AG20443 (cell line): ENCODE measurements at places on chromosomes 7 and 10.

- no peak for DNase-seq
Measured at GRCh38 chr7:71286336-71286735, 154.4 kb downstream of the GALNT17 start.

GRCh38 chr10:67978749-67979148 is 94.3 kb downstream of the SIRT1 start:
- no peak for DNase-seq

- DNase-seq = no peak
Measured at GRCh38 chr7:104458875-104459274, 130.5 kb downstream of the LHFPL3 start.

- no peak for DNase-seq
Measured at GRCh38 chr7:63029207-63029522, 969.5 kb upstream of the ZNF722 start.

GRCh38 chr10:122374859-122375678 is 561 bp downstream of the PLEKHA1 start:
- peak; percentile 83 for DNase-seq

DNA sequence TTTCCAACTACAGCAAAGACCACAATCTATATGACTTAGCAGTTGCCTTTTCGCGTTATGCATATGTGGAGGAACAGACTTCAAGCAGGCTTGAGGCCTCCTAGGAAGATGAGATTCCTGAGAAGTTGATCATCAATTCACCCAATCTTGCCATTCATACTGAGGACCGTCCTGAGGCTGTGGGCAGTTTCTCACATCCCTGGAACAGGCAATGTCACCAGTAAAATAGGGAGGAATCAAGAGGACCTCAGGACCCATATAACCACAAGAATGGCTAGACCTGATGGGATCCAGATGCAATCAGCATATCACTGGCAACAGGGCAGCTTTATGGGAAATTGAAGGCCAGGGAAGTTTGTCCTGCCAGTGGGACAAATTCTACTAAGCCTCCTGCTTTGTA is 17.3 kb downstream of the KDM7A start:
- peak; percentile 40 for DNase-seq

DNA sequence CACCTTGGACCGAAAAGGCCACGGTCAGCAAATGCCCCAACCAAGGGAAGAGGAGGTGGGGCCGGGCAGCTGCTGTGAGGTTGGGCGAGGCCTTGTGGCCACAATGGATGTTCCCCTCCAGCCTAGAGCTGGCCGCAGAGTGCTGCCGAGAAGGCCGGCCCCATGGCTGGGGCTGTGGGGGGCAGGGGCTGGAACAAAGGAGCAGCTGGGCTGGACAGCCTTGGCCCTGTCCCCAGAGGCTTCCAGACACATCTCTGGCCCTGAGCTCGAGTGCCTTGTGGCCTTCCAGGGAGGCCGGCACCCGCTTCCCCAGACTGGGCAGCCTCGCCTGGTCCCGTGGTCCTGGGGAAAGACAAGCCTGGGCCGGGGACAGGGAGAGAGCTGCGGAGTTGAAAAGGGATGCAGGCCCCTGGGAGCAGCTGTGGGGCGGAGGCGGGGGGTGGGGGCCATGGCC is 88.0 kb downstream of the PDGFA start:
- peak; percentile 58 for DNase-seq

DNA sequence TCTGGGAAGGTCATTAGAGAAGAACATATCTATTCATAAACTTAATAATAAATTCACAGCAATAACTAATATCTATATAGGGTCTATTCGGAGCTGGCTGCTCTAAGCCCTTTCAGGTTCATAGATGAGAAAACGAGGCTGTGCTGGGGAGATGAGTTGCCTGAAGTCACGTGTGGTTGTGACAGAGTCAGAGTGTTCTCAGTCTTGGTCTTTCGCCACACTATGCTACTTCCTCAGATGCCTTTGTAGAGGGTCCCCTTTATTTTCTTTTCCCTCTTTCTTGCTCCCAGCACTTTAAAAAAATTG is 43.7 kb upstream of the FAM180A start:
- DNase-seq = no peak

GRCh38 chr7:72254455-72254854 is 157.7 kb downstream of the CALN1 start:
- no peak for DNase-seq

- DNase-seq = no peak
Measured at GRCh38 chr7:84162125-84162524, 32.5 kb downstream of the SEMA3A start.

- peak; percentile 63 for DNase-seq
Measured at GRCh38 chr10:79268161-79268601, 79.1 kb upstream of the PPIF start.

DNA sequence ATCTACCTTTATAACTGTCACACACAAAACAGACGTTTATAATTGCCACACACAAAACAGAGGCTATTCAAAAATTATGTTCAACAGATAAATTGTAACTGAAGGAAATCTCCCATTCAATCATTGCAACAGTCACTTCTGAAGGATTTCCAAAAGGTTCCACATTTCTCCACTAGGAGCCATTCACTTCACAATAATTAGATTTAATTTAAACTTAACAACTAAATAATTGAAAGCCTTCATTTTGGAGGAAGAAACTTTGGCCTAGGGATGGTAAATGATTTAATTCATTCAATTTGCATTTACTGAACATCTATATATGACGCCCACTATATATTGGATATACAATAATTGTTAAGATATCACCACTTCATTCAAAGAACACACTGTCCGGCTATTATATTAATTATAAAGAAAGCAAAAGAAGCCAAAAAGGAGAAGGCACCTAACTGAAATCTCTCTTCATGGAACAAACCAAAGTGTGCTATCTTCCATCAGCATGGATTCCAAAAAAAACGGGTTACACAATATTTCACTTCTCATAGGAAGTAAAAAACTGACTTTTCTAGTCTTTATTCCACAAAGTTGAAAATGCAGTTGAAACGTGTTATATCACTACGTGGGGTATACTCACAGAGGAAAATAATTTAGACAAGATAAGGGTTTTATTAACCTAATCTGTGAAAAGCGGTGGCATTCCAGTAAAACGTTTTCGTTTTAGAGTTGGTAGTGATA is 1.7 kb downstream of the ATAD1 start:
- no peak for DNase-seq

DNA sequence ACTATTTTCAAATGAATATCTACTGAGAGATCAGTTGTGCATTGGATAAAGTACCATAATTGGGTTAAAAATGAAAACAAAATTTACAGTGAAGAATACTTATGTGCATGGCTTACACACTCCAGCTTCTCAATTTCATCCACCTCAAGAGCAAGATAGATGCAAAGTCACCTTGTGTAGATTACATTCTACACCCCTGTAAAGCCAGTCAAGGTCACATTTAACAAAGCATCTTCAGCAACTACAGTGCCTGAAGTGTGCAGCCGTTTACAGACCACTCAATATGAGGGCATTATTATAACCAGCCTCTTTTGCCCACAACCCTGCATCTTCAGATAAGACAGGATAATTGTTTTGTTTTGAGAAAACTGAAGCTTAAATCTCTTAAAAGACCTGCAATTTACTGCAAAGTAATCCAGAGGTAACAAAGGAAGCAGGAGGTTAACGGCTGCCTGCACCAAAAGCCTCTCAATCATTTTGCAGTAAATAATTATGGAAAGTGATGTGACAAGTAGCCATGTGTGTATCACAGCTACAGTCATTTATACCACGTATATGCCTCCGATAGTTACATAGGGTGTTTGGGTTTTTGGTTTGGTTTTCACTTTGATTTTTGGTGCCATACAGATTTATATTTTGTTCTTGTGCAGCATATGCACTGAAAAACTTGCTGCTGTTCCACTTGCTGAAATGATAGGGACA is 4.9 kb downstream of the PURB start:
- no peak for DNase-seq

DNA sequence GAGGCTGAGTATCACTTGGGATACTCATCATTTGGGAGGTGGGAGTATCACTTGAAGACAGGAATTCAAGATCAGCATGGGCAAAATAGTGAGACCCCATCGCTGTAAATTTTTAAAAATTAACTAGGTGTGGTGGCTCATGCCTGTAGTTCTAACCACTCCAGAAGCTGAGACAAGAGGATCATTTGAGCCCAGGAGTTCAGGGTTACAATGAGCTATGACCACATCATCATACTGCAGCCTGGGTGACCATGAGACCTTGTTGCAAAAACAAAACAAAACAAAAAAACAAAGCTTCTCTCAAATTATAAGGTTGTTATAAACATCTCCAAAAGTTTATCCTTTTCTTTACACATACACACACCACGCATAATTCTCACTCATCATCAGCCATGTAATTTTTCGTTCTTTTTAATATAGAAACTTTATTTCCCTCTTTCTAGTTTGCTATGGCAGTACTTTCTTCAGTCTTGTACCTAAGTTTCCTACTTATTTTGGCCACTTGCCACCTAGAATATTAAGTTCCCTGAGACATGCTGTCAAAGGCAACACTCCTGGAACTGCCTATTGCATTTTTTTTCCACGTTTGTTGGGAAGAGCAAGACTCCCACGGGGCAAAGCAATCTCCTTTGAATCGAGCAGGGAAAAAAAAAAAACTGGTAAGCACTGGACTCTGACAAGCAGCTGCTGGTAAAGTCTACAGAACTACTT is 37.1 kb downstream of the SKIDA1 start:
- DNase-seq = no peak

DNA sequence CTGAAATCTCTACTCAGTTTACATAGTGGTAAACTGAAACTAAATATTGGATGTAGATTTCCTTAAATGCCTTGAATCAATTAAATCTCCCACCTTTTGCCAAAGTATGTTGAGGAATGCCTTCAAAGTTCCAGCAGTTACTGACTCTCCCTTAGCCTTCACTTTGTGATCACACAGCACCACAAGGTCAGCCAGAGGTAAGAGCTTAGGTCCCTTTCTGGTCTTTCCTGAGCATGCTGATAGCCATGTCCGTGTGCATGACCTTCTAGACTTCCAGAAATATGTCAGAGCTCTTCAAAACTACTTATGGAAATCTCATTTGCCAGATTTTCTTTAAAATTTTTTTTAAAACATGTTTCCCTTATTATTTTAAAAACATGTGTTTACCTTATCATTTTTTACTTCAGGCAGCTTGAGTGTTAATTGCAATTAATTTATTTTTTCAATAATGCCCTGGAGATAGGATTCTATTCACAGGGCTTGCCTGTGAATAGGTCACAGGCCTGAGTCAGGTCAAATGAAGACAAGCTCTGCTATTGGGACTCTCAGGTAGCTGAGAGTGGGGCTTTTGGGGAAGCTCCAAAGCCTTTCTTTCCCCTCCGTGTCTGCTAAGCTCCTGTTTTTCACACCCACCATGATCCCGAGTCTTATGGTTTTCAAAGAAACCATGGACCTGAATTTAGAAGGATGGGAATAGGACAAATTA is 220.5 kb downstream of the CXCL12 start:
- DNase-seq = no peak

GRCh38 chr7:47328392-47329319 is 253.3 kb downstream of the TNS3 start:
- DNase-seq = no peak

DNA sequence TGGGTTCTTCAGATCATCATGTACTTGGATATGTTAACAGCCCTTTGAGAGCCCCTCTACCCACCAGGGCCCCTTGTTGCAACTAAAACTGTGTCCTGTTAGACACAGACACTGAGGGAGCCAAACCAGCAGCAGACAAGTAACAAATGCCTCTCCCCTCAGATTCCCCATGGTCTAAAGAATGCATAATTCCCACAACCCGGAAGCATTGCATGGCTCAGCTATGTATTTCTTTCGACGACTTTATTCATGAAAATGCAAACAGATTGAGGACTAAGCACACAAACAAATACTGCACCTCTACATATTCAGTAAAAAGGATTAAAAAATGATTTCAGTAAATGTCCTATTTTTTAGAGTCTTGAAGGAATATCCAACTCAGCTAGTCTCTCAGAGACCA is 70.1 kb upstream of the HECW1 start:
- DNase-seq = peak; percentile 24

DNA sequence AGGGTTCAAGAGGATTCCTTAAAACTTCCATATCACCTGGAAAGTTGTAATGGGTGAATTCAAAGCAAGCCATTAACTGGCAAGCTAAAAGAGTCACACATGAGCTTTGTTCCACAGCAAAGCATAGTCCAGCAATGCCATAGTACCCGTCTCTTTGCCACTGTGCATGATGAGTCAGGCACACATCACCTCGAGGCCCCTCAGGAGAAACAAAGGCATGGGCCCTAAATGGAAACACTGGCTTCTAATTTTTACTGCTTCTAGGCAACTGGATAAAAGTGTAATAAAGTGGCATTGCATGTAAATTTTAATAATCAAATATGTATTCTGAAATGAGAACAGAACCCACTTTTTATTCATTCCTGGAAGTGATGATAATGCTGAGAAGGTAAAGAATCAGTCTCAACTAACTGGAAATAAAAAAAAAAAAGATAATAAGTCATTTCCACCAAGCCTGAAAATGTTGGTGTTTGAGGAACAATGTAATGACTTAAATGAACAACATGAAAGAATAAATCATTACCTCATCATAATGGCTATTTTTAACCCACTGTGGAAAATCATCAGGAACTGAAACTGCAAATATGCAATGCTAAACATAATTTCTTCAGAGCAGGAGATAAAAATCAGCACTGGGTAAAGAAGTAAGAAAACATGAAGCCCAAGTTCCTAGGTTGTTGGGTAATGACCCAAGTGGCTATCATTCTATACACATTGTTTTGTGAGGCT is 104.9 kb downstream of the CDK6 start:
- no peak for DNase-seq

- no peak for DNase-seq
Measured at GRCh38 chr10:121425623-121426022, 172.6 kb downstream of the FGFR2 start.

DNA sequence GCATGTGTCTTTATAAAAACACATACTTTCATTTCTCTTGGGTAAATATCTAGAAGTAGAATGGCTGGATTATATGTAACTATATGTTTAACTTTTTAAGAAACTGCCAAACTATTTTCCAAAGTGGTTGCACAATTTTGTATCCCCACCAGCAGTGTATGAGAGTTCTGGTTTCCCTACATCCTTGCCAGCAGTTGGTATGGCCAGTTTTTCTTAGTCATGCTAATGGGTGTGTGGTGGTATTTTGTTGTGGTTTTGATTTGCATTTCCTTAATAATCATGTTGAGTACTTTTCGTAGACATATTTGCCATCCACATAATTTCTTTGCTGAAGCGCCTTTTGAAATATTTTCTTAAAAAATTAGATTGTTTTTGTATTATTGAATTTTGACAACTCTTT is 60.3 kb downstream of the NEUROG3 start:
- no peak for DNase-seq

- peak; percentile 60 for DNase-seq
Measured at GRCh38 chr7:46494028-46494427, 573.0 kb upstream of the IGFBP3 start.

- DNase-seq = no peak
Measured at GRCh38 chr7:134831862-134832261, 52.4 kb downstream of the CALD1 start.

- peak; percentile 27 for DNase-seq
Measured at GRCh38 chr10:31146491-31147209, 115.0 kb upstream of the ZNF438 start.

GRCh38 chr7:67990716-67991115 is 994.1 kb downstream of the TYW1 start:
- DNase-seq = no peak

- peak; percentile 30 for DNase-seq
Measured at GRCh38 chr10:128047351-128047750, 78.9 kb downstream of the MKI67 start.

- no peak for DNase-seq
Measured at GRCh38 chr7:31074403-31075085, 22.4 kb downstream of the ADCYAP1R1 start.

- DNase-seq = peak; percentile 59
Measured at GRCh38 chr7:39950473-39951225, 593 bp downstream of the CDK13 start.
